ENCODE measurements at places on chromosomes 3 and 15. TPM values are rescaled to one million over a fixed set of nuclear protein-coding genes. Genes with fewer than 3 reads are reported as not detected.

DNA sequence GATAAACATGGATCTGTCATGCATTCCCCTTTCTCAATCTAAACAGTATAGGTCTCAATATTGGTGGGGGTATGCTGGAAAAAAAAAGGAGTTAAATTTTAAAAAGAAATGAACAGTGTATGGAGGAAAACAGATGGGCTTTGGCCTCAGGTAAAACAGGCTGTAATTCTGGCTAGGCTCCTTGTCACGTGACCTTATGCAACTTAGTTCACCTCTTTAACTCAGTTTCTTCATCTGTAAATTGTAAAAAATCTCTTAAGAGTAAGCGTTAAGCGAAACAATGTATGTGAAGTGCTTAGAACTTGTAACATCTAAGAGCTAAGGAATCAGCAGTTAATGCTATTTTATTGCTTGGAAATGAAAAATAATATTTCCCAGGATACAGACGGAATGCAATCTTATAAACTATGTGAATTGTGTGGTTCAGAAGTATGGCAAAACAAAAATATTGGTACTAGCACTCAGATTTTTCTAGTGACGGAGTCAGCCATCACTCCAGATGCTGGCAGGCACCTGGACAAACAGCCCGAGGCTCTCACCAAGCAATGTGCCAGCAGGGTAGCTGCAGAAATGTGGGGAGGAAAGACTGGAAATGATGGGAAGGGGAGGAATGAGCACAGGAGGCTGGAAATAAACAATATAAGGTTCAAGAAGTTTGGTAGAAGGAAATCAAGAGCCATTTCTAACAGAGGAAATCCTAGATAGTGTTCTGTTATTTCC is 172.8 kb downstream of the USP13 start:
- no peak for DNase-seq

GRCh38 chr15:71691458-71692417 is 118.6 kb upstream of the NR2E3 start:
- DNase-seq: no peak

CDCP1 gene
- 0.48 TPM for total RNA-seq

ZNF660 gene
- total RNA-seq: 7.7 TPM

All from natural killer cell (primary cell).